Uterus (tissue), 4 donors: ENCODE measurements at places on chromosomes 3 and 15. TPM values are rescaled to one million over a fixed set of nuclear protein-coding genes. Genes with fewer than 3 reads are reported as not detected.

- no peak overlapping the region for H3K4me3 ChIP-seq
- no peaks in the 10 kb centered on the region for H3K36me3 ChIP-seq
- no peak for DNase-seq
- H3K27ac ChIP-seq, result no peak overlapping the region
- no peaks in the 10 kb centered on the region for H3K4me1 ChIP-seq
Observed at GRCh38 chr3:20537234-20537633, 351.2 kb upstream of the SGO1 start.

DNA sequence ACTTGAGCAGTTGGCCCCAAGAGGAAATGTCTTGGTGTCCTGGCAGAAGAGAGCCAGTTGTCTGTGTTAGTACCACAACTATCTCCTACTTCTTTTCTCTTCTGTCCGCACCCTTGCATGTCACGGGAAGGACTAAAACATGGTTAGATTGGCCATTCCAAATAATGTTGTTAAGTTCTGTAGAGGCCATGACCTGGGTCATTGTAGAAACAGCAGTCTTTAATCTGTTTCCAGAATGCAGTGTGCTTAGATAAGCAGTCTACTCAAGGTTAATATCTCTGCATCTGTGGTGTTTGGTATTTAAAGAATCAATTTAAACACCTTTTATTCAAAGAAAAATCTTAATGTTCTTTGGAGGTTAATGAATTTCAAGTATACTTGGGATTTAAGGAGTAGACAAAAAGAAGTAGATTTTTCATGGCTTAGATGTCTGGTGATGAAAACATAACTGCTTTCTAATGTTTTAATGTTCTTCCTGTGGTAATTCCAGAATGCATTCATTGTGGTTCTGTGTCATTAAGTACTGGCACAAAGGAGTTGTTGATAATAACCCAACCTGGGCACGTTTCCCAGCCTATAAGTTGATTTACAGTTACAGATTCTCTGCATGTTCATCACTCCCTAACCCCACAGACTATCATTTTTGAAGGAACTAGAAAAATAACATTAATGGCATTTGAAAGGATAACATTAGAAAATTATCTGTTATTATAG is 58.9 kb downstream of the TMEM108 start:
- H3K27me3 ChIP-seq, result no peaks in the 10 kb centered on the region
- no peak overlapping the region for H3K27ac ChIP-seq
- H3K4me1 ChIP-seq, result no peaks in the 10 kb centered on the region
- H3K36me3 ChIP-seq, result no peaks in the 10 kb centered on the region

GRCh38 chr15:81047928-81048327 is 47.2 kb downstream of the TLNRD1 start:
- H3K27ac ChIP-seq, result no peak overlapping the region
- DNase-seq, result no peak

DNA sequence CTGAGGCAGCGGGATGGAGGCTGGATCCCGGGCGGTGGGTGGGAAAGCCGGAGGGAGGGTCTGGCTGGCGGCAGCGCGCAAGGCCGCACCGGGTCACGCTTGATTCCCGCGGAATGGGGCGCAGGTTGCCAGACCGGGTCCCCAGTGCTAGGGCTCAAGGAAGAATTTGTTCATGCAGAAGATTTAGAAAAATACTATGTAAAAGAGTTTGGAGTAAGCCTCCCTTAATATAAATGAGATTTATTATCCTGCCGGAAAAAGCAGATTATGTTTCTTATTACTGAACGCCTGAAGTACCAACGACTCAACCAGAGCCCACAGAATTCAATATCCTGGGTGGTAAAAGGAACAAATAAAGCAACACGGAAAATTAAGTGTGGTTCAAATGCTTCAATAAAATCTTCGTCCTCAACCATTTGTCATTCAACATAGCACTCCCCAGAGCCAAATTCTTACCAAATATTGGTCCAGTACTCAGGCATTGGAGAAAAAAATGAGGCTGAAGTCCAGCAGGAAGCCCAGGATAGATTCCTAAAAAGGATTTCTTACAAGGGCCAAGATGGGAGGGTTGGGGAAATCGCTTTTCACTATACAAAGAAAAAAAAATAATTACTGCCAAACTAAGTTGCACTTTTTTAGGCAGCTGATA is 1.2 kb upstream of the ZBTB20 start:
- no peaks in the 10 kb centered on the region for H3K27me3 ChIP-seq
- H3K36me3 ChIP-seq, result no peaks in the 10 kb centered on the region
- no peaks in the 10 kb centered on the region for H3K4me1 ChIP-seq
- peak overlapping the region; percentile 87 for H3K4me3 ChIP-seq
- H3K27ac ChIP-seq, result peak overlapping the region; percentile 97
- no peak for DNase-seq

DNA sequence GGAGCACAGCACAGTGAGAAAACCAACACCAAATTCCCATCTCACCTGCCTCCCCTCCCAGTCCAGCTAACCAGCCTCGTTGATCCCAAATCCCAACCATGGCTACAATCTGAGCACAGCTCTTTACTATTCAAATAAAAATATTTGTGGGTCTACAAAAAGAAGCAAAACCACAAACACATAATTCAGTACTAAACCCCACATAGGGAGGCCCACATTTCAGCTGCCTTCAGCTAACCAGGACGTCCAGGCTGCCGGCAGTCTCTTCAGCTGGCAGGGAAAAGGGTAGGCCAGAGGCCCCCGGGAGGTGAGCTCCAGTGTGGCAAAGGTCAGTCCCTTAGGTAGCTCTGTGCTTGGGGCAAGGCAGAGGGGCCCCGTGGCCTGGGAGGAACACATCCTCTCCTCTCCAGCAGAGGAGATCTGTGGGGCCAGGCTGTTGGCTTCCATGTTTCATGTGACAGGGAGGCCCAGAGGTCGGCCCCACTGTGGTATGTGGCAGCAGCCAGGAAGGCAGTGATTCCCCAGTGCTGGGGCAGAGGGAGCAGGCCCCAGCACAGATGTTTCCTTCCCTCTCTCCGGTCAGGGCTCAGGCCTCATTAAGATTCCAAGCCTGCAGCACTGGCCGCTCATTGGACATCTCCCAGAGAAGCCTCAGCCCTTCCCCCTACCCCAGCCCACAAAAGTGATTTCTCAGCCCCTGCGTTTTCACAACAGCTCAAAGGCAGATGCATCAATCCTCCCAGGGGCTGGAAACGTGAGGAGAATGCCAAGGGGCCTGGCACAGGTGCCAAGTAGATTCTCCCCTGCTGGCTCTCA is 381.4 kb downstream of the NTRK3 start:
- no peaks in the 10 kb centered on the region for H3K36me3 ChIP-seq
- DNase-seq, result no peak

DNA sequence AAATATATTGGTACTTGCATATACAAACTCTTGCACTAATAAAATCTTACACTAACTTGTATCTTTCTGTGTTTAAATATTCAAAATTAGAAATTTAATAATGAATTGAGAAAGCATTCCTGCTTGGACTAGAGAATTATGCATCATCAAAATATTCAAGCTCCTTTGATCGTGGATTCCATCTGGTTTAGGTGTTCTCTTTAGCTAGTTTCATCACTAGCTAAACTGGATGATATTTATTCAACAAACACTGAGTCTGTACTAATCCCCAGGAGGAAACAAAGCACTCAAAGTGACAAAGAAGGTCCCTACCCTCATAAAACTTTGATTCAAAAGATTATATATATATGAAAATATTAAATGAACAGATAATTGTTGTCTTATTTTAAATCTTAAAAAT is 1360.9 kb upstream of the ALCAM start:
- H3K27me3 ChIP-seq, result no peaks in the 10 kb centered on the region
- H3K4me3 ChIP-seq, result no peak overlapping the region
- H3K27ac ChIP-seq, result no peak overlapping the region

The ALDH1A3 gene
- 55.2 TPM for total RNA-seq

The ITGA11 gene
- 106 TPM for total RNA-seq

The CRYBG3 gene
- total RNA-seq, result 38.9 TPM

The CDHR4 gene
- total RNA-seq, result 1.6 TPM
